ENCODE measurements at places on chromosomes 6 and 20.

GRCh38 chr6:57173056-57173885 lies 1.1 kb downstream of the BAG2 start:
- no peak for DNase-seq

DNA sequence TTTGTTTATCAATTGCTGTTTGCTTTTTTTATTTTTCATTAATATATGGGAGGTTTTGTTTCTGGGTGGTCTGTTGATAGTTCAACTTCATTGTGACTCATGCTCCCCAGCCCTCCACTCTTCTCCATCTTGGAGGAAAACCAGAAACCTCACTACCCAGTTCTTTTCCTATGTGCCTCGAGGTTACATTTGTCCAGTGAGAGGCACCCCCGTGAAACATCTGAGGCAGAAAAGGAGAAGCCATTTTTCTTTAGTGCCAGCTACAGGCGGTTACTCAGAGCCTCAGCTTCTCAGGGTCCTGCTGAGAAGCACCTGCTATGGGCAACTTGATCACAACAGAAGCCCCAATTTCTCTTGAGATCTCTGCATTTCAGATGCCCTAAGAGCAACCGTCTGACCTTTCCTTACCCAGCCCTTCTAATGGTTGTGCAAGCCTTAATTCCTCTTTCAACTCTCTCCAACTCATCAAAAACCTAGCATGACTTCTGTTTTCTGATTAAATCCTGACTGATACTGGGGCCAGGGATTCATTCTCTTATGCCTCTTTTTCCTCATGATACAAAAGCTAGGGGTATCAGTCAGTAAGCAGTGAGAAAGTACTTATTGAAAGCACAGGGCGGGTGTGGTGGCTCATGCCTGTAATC lies 144.6 kb downstream of the ELOVL4 start:
- DNase-seq = no peak

- DNase-seq = peak; percentile 50
These were observed 2.3 kb downstream of the ARID1B start for GRCh38 chr6:156779206-156780094.

GRCh38 chr6:83708546-83708969 lies 343 bp downstream of the SNAP91 start:
- peak; percentile 75 for DNase-seq

DNA sequence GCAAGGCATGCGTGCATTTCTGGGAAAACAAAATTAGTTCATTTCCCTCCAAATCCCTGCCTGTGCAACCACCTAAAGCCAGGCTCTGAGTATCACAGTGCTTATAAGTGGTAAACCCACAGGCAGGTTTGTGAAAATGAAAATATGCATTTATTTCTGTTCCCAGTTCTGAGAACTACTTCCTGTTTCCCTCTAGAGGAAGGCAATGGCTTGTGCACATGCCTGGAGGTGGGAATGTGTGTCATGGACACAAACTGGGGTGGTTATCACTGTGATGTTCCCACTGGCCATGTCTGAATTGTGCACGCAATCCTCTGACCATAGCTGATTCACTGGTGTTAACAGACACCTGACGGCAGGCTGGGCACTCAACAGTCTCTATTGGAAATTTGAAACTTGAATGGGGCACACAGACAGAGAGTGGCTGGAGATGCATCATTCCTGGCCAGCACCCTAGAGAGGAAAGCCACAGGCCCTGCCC lies 26.3 kb downstream of the FAM110A start:
- DNase-seq = no peak

- no peak for DNase-seq
These were observed 690 bp downstream of the TULP1 start for GRCh38 chr6:35512006-35512405.

- no peak for DNase-seq
These were observed 100.5 kb upstream of the HMGCLL1 start for GRCh38 chr6:55679503-55679902.

DNA sequence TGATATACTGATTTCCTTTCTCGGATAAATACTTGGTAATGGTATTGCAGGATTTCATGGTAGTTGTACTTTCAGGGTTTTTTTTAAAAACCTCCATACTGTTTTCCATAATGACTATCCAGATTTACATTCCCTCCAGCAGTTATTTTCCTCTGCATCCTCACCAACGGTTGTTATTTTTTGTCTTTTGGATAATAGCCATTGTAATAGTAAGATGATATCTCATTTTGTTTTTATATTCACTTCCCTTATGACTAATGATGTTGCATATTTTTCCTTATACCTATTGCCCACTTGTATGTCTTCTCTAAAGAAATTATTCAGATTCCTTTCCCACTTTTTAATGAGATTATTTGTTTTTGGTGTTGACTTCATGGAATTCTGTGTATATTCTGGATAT lies 231.0 kb downstream of the MEI4 start:
- no peak for DNase-seq

DNA sequence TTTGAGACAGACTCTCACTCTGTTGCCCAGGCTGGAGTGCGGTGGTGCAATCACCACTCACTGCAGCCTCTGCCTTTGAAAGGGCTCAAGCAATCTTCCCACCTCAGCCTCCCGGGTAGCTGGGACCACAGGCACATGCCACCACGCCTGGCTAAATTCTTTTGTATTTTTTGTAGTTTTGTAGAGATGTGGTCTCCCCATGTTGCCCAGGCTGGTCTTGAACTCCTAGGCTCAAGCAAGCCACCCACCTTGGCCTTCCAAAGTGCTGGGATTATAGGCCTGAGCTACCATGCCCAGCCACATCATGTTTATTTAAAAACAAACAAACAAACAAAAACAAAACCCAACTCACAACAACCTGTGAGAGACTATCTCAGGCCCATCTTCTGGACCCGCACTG lies 29.7 kb upstream of the APCDD1L start:
- DNase-seq = no peak

GRCh38 chr20:37202267-37202943 lies 23.1 kb upstream of the MROH8 start:
- peak; percentile 38 for DNase-seq

- no peak for DNase-seq
These were observed 121.1 kb downstream of the PLEKHG1 start for GRCh38 chr6:150720774-150721233.

- DNase-seq = no peak
These were observed 21.0 kb downstream of the PTK7 start for GRCh38 chr6:43097098-43097489.

DNA sequence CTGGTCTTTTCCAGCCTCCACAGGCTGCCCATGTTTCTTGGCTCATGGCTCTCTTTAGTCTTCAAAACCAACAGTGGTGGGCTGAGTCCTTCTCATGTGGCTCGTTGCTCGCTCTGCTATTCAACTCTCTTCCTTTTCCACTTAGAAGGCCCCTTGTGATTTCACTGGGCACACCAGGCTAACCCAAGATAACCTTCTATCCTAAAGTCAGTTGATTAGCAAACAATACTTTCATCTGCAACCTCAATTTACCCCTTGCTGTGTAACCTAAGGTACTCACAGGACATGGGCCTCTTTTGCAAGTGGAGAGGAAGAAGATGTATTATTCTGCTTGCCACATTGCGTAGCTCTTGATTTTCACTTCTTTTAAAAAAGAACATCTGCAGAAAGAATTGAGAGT lies 79.6 kb downstream of the UTRN start:
- no peak for DNase-seq

DNA sequence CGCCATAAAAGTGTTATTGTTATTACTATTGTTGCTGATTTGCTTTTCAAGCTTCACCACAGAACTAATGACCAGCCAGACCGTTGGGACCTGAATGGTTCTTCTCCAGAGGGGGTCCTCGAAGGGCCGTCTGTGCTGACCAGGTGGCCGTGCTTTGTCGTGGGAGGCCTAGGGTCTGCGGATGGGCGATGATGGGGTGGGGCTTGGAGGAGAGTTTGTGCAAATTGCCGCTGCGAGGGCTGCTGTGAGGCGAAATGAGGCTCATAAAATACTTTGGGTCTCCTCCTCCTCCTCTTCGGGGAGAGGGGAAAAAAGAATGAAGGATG lies 6.0 kb upstream of the ZBTB22 start:
- DNase-seq = peak; percentile 70

DNA sequence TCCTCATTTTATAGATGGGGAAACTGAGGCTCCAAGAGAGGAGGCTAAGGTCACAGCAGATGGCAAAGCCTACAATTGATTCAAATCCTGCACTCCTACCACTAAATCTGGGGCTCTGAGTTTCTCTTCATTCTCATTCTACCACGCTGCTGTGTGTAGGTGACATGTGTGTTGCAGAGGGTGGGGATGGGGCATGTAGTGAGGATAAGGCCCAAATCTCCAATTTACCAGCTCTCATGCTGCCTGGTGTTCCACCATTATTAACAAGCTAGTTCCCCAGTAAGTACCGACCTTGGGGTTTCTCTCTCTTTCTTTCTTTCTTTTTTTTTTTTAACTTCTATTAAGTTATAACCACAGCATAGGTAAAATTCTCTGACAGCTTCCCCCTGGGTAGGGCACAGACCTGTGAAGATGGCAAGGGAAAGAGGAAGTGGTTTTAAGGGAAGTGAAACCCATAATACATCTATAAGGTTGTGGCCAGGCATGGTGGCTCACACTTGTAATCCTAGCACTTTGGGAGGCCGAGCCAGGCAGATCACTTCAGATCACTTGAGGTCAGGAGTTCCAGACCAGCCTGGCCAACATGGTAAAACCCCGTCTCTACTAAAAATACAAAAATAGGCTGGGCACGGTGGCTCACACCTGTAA lies 13.0 kb upstream of the MATN4 start:
- DNase-seq = no peak

DNA sequence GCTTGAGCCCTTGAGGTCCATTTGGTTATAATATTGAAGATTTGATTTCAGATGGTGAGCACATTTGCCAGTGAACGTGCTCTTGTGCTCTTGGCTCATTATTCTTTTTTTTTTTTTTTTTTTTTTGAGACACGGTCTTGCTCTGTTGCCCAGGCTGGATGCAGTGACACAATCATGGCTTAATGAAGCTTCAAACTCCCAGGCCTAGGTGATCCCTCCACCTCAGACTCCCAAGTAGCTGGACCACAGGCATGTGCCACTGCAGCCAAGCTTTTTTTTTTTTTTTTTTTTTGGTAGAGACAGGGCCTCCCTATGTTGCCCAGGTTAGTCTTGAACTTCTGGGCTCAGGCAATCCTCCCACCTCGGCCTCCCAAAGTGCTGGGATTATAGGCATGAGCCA lies 176.2 kb downstream of the KLHL32 start:
- no peak for DNase-seq

- DNase-seq = peak; percentile 19
These were observed 58.9 kb upstream of the SERINC1 start for GRCh38 chr6:122530440-122531046.

- peak; percentile 29 for DNase-seq
These were observed 98.6 kb downstream of the NDUFAF5 start for GRCh38 chr20:13883425-13883824.

DNA sequence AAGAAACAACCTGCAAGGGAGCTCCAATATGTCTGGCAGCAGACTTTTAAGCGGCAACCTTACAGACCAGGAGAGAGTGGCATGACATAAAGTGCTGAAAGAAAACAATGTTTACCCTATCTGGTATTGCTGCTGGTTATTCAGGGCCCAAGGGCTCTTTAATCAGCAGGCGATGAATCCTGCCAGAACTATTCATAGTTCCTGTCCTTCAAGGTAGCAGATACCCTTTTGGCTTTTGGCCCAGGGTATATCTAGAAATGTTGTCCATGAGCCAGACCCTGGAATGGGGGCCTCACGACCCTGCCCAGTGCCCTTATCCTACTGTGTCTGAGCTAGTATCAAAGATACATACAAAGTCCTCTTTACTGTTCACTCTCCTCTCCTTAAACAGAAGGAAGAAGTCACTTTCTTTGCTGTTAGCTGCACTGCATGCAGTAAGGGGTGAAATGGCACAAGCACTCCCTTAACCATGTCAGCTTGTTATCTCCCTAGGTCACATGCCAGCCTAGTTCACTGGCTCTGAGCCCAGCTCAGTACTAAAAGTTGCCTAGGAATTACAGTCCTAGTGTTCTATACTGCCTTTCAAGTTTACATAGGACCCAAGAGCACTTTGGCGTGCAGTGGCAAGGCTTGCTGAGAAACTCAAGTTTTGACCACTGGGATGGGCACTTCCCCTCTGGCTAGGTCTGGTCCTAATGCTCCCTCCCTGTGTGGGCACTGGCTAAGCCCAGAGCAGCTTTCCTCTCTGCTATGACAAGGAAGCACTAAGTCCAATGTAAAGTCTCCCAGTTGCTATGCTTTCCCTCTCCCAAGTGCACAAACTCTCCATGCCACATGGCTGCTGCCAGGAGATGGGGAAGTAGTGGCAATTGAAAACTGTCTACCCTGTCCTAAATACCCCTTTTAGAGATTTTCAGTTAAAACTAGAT lies 122.0 kb downstream of the HTR1B start:
- DNase-seq = no peak

DNA sequence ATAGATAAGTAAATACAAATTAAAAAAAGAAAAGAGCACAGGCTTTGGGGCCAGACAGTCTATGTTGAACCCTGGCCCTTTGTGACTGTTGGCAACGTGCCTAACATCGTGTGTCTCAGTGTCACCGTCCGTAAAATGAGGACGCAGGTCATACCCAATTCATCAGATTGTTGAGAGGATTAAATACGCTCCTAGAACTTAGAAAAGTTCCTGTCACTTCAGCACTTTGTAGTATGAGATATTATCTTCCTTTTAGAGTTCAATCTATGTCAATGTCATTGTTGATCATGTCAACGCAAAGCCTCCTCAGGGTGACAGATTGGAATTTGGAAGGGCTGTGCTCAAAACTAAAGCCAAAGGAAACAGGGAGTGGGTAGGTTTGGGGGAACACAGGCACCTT lies 21.7 kb downstream of the SERPINB1 start:
- no peak for DNase-seq

DNA sequence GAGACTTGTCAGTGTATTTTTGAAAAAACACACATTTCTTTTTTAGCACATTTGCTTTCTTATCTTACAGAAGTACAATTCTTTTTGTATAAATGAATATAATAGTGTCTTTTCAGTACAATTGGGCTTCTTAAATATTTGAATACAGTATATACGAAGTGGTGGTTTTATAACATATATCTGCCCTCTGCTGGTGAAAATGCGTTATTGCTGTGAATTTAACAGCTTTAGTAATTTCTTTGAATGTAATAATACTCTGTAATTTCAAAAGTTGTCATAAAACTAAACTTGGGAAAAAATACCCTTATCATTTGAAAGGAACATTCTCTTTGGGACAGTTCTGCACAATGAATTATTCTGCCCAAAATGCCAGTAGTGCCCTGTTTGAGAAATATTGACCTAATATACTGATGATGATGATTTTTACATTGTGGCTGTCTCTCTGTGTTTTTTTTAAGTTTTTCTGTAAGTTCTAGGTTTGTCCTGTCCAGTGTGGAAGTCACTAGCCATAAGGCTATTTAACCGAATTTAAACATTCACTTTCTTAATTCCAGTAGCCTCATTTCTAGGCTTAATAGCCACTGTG lies 19.0 kb downstream of the SMAP1 start:
- DNase-seq = no peak
